Left cardiac atrium (tissue), 4 donors: ENCODE measurements at places on chromosomes 12 and 14. TPM values are rescaled to one million over a fixed set of nuclear protein-coding genes. Genes with fewer than 3 reads are reported as not detected.
A peak's percentile ranks its signal among the peaks of the same experiment; 100 is the strongest.

DNA sequence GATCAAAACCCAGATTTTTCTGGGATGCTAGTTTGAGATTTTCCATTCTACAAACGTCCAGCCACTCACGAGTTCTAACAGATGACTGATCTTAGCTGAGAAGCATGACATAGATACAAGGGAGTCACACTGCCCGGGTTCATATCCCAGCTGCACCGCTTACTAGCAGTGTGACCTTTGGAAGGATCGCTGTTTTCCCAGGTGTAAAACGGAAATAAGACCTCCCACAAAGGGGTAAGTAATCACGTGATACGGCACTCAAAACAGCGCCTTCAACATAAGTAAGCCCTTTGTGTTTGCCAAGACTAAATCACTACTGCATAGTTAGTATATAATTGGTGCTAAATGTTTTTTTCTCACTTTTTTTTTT is 624 bp upstream of the PWP1 start:
- no peak for DNase-seq

The FOXN4 gene
- total RNA-seq, result not detected

DNA sequence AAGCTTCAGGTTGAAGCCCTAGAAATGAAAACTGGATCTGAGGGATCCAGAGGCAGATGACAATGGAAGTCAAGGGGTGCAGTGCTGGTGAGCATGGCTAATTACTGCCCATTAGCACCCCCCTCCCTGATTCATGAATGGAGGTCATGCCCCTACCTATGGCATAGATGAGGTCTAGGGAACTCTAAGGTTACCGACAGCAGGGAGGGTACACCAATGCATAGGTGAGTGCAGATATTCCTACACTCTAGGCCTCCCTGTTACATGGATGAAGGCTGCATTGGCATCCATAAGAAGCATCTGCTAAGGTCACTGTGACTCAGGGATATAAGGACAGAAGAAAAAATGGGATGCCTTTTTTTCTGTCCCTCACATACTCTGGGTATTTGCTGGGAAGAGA is 147.3 kb downstream of the CCDC59 start:
- DNase-seq, result no peak

- peak; percentile 3 for DNase-seq
These were observed 23.0 kb downstream of the MMAB start for GRCh38 chr12:109550281-109550680.

The OR6C2 gene
- total RNA-seq, result not detected

- DNase-seq, result no peak
These were observed 37.5 kb upstream of the SINHCAF start for GRCh38 chr12:31363416-31363809.

- no peak for DNase-seq
These were observed 146.1 kb downstream of the KITLG start for GRCh38 chr12:88433997-88434703.

- no peak for DNase-seq
These were observed 71.0 kb downstream of the RCOR1 start for GRCh38 chr14:102663440-102663839.

- no peak for DNase-seq
These were observed 76.9 kb downstream of the SMOC1 start for GRCh38 chr14:69955855-69956845.

The KRT82 gene
- total RNA-seq, result not detected

DNA sequence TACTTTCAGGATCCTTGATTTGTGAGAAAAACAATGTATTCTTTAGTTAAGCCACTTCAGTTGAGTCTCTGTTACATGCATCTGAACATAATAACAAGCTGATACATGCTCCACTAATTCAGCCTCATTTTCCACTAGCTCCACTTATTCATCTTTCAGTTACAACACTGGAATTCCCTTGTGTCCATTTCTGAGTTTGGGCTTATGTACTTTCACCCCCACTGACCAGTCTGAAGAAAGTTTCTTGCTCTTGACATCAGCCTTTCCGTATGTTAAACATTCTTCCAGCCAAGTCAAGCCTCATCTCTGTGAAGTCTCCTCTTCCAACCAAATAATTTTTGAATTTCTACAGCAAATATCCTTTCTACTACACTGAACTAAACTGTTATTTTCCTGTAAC is 592.5 kb upstream of the NOVA1 start:
- no peak for DNase-seq

The GLI1 gene
- 0.97 TPM for total RNA-seq

- no peak for DNase-seq
These were observed 96.0 kb downstream of the ZFP36L1 start for GRCh38 chr14:68696721-68697495.
